ENCODE measurements at places on chromosomes 2 and 18.
A peak's percentile ranks its signal among the peaks of the same experiment; 100 is the strongest.

DNA sequence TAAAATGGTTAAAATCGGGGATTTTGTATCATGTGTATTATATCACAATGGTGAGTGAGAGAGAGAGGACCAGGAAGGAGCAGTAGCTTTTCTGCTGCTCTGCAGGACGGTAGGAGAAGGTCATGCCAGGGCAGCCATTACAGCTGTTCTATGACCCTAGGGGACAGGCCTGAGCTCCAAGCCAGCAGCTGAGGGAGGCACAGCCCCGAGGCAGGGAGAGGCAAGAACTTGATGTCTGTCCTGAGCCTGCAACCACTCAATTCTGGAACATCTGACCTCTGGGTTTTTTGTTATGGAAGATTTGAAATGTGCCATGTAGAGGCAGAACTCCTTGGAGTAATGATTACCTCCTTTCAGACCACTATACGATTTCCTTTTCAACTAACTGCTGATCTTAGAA lies 135.8 kb upstream of the SH3BP4 start:
- DNase-seq = no peak

DNA sequence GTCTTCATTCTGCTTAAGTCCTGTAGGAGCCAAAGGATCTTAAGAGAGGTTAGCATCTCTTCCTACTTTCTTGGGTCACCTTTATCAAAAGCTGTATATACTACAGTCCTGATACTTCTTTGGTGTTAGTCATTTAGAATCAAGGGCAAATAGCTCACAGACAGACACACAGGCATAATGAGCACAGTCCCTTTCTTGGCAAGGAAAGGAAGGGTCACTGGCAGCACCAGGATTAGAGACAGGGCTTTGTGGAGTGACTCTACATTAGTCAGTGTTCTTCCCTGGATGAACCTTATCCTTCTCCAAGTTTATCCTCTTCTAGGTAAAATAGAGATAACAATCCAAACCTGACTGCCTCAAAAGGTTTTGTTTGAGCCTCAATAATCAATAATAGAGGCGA lies 40.0 kb upstream of the NCKAP5 start:
- no peak for DNase-seq

DNA sequence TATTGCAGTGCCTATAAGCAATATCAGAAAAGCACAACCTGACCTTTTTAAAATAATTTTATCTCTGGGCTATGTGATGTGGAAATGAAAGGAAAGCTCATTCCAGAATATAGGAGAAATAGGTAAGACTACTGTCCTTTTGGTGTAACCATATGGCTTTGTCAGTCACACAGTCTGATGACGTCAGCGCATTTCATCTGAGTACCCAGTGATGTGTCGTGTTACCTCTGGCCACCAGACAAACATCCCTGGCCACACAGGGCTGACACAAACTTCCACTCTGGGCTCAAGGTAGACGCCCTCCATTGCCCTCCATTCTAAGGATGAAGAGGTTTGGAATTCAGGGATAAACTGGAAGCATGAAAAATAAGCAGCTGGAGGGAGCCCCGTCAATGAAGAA lies 506.7 kb downstream of the CMPK2 start:
- no peak for DNase-seq

- DNase-seq = no peak
These were observed 57.8 kb upstream of the KIF5C start for GRCh38 chr2:148817210-148817708.

DNA sequence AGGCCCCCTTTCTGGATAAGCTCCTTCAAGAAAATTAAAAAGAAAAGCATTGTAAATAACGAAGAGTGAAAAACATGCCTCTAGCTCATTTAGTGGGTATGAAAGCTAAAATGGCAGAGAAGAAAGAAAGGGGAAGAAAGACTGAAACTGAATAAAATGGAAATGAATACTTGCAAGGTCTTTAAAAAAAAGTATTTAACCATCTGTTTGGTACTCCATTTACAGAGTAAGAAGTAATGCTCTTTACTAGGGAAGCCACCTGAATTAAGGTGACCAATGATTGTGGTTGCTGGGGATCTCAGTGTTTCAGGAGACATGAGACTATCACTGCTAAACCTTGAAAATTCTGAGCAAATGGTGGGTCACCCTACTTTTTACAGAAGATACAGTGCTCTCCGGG lies 17.7 kb upstream of the ARL5A start:
- DNase-seq = no peak

DNA sequence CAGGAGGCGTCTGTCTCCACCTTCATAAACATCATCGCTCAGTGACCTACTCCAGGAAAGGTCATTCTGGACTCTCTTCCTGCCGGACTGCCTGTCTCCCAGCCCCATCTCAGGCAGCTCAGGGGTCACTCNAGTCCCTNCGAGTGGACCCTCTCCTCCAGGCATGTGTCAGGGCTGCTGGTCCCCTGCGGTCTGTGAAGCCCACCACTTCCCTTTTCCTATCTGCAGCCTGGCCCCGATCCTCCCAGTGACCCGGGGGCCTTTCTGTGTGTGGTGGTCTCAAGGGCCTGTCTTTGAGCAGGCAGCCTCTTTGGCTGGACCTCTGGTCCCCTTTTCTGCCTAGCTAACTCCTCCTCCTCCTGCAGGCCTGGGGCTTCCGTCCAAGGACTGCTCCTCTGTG lies 5.9 kb upstream of the PARD6G start:
- DNase-seq = no peak

DNA sequence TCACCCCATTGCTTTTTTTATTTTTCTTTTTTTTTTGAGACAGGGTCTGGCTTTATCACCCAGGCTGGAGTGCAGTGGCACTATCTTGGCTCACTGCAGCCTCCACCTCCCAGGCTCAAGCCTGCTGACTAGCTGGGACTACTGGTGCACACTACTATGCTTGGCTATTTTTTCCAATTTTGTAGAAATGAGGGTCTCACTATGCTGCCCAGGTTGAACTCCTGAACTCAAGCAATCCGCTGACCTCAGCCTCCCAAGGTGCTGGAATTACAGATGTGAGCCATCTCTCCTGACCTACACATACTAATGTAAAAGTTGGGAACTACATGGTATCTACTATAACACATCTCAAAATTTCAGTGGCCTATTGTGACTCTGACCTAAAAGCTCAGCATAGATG lies 101.2 kb downstream of the FMNL2 start:
- DNase-seq = no peak

GRCh38 chr2:16629770-16630169 lies 35.9 kb downstream of the CYRIA start:
- DNase-seq = no peak

DNA sequence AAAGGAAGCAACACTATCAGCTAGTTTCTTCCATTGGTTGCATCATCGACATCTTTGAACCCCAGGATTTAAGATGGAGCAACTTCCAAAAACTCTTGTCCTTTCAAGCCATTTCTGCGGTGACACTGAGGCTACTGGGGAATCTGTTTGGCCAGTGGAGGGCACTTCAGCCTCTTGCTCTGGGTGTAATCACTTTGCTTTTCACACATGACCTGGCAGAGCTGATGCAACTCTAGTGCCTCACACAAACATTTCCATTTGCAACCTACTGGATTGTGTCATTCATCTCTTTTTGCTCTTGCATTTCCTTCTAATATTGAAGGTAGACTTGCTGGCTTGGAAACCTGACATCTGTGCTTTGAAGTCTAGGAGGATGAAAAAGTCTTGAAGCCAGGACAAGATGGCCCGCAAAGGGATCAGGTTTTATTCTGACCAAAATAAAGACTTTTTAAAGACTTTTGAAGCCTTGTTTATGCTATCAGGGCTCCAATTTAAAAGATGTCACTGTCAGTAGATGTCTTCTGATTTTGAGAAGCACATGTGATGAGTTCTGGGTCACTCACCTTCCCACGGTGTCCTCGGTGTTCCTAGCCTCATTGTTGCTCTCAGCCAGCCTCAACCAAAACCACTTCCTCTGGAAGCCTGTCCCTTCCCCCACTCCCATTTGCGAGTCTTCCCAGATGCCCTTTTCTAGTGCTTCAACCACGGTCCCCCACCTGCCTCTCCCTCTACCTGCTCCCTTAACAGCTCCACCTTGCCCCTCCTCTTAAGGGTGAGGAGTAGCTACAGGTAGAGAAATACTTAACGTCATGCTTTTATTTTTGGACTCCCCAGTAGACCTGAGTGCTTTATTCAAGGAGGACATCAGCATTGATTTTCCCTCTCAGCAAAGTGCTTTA lies 69.7 kb upstream of the KCNE4 start:
- DNase-seq = peak; percentile 72

DNA sequence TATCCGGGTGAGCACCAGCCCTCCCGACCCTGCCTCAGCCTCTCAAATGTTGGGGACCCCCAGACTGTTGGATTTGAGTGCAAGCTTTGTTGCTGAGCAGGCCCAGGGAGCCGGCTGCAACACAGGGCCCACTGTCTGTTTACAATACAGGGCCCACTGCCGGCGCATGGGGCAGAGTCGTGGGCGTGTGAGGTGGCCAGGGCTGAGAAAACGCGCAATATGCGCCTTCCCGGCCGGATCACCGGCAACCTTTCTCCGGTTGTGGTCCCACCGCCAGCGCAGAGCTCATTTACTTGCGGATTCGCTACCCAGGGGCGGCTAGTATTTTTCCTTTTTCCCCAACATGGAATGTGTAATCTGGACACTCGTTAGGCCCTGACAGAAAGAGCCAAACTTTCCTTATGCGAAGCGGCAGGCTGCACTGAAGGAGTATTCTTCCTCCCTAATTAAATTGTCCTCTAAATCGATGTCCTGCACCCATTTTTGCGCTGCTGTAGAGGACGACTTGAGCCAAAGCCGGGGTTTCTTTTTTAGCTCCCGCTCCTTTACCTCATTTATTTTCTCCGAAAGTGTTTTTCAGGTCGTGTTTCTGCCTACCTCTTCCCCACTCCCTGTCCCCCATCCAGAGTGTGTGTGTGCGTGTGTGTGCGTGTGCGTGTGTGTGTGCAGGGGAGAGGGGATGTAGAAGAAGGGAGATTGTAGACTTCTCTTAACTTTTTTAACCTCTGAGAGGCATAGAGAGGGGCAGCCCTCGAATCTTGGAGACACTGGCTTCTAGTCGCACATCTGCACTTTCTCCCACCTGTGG lies 2.7 kb downstream of the OTX1 start:
- DNase-seq = no peak

- peak; percentile 98 for DNase-seq
These were observed 1.8 kb upstream of the TCF4 start for GRCh38 chr18:55589625-55590291.

DNA sequence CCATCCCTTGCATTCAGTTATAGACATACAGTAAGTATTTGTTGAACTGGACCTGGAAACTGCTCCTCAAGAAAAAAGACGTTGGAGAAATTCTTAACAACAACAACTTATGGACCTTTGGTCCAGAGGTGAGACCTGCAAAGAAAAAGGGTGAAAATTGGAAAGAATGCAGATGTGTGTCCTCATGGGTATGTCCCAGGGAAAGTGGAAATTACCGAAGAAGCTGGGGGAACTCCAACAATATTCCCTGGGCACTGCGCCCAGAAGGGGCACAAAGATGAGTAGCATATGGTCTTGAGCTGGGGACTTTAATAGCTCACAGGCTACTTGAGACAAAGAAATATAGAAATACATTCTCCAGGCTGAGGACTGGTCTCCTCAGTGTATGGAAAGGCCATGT lies 35.5 kb upstream of the YWHAQ start:
- no peak for DNase-seq

GRCh38 chr2:221170548-221170947 lies 401.6 kb downstream of the EPHA4 start:
- no peak for DNase-seq

DNA sequence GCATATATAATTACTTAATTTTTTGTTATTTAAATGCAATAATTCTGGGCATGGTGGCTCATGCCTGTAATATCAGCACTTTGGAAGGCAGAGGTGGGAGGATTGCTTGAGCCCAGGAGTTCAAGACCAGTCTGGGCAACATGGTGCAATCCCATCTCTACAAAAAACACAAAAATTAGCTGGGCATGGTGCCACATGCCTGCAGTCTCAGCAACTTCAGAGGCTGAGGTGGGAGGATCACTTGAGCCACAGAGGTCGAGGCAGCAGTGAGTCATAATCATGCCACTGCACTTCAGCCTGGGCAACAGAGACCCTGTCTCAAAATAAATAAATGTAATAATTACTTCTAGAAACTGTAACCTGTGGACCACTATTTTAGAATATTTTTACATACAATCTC lies 21.5 kb upstream of the TMEM87B start:
- no peak for DNase-seq

All from tibial artery (tissue), 4 donors.